ENCODE measurements at places on chromosomes 2 and 18.
A peak's percentile ranks its signal among the peaks of the same experiment; 100 is the strongest.

DNA sequence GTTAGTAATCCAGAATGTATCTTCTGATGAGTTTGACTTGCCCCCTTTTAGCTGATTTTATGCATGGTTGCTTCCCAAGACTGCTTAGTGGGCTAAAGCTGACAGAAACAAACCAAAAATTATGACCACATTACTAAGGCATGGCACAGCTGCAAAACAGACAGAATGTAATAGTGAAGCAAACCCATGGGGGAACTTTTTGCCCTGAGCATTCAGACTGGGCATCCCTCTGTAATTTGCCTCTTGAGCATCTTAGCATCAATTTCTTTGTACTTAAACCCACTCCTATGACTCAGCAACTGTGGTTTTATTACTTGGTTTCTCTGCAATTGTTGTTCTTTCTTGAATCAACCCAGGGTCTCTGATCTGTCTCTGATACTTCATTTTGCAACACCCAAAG, 487.3 kb upstream of the DCC start:
- no peak for DNase-seq

DNA sequence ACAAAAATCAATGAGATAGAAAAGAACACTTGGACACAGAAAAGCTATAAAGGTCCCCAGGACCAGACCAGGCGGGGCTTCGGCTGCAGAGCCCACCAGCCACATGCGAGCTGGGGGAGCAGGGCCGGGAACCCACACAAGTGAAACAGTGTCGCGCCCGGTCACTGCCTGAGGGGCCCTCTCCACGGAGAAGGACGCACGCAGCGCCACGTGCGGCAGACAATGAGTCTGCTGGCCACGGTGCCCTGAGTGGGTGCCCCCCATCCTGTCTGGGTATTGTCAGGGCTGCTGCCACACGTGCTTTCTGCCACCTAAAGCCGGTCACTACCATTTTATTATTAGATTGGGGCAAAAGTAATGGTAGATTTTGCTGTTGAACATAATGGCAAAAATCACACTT, 207.9 kb upstream of the HDAC4 start:
- no peak for DNase-seq

GRCh38 chr2:218344090-218344754, 12.4 kb upstream of the CATIP start:
- DNase-seq, result no peak

- DNase-seq, result peak; percentile 71
Observed at GRCh38 chr18:76620321-76621170, 125.5 kb upstream of the ZNF516 start.

- DNase-seq, result peak; percentile 33
Observed at GRCh38 chr2:209383212-209383611, 40.6 kb upstream of the MAP2 start.

DNA sequence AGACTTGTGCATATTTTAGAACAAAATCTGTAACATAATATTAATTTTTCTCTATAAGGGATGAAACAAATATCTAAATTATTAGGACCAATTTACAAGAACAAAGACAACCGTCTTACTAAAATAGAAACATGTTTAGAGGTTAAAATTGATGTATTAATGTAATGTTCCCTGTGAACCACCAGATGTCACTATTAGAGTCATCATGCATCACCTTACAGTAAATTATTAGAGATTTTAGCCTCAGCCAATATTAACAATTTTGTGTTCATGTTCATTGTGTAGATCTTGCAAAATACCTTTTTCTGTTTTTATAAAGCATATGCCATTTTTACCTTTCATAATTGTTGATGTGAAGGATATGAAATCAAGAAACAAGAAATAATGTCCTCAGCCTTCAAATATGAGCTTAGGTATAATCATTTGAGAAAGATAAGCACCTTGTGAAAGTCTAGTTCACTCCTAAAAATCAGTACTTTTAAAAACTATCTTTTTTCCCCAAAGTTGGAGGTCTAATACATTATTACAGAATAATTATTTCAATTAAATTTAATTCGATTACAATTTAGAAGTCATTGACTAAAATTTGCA, 344.3 kb upstream of the KCNH7 start:
- no peak for DNase-seq

- DNase-seq, result no peak
Observed at GRCh38 chr18:36532394-36532793, 234.9 kb downstream of the FHOD3 start.

DNA sequence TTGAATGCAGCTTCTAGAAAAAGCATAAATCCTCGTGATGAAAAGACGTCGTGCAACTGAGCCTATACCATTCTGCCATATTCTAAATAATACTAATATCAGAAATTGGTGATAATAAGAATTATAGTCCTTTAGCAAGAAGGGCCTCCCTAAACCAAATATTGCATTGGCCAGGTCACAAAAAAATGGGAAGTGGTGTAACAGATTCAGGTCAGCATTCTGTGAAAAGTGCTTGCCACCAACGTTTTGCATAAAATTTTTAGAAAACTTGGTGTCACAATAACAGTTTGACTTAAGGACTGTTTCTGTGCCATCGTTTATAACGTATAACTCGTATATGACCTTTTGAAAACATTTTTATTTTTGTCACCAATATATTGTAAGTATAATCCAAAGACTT, 603.6 kb downstream of the CPS1 start:
- DNase-seq, result no peak

- DNase-seq, result no peak
Observed at GRCh38 chr2:20999906-21000645, 43.8 kb downstream of the APOB start.

DNA sequence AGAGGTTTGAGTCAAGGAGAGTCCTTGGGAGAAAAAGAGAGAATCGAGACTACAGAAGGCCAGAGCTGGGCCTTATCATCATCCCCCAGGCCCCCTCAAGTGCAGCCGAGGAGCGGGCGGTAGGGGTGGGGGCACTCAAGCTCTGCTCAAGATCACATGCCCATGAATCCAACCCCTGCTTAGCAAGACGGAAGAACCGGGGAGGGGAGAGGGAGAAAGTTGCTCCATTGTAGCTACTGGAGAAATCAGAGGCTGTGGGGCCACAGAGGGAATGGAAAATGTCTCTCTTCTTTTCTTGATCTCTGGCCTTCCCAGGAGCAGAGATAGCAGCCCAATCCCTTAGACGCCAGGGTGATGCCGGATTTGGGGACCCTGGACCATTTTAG, 14.6 kb downstream of the SLC4A3 start:
- peak; percentile 25 for DNase-seq

GRCh38 chr2:180291552-180292421, 284.7 kb upstream of the CWC22 start:
- DNase-seq, result no peak

- no peak for DNase-seq
Observed at GRCh38 chr2:45089554-45090261, 80.5 kb upstream of the SIX2 start.

DNA sequence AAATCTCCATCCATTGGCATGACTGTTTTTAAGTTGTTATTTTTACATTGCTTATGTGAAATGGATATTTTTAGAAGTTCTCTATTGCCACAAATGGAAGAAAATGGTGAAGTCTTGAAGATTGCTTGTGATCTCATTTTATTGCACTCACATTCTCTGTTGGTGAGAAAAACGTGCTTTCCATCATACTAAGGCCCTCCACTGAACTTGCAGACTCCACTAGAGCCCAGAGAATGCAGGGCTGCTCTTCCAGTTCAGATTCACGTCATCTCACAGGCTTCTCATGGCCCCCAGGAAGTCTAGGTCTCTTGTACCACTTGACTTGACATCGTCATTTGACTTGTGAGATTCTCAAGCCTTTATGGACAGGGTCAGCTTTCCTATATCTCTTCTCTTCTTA, 254.8 kb upstream of the COPS8 start:
- DNase-seq, result no peak

DNA sequence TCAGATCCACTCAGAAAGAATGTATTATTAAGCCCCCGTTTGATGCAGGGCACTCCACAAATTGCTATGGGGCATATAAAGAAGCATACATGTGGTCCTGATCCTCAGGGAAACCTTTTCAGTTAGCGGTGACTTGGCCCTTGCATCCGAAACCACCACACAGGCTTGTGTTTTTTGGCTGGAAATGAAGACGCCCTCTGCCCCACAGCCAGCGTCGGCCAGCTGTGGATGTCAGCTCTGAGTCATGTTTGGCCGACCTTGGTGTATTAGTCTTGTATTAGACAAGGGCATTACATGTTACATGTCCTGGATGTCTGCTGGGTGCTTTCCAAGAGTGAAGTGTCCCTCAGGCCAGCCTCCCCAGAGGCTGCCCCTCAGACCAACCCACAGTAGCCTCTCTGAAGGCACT, 107.6 kb upstream of the MAP3K20 start:
- DNase-seq, result peak; percentile 74

DNA sequence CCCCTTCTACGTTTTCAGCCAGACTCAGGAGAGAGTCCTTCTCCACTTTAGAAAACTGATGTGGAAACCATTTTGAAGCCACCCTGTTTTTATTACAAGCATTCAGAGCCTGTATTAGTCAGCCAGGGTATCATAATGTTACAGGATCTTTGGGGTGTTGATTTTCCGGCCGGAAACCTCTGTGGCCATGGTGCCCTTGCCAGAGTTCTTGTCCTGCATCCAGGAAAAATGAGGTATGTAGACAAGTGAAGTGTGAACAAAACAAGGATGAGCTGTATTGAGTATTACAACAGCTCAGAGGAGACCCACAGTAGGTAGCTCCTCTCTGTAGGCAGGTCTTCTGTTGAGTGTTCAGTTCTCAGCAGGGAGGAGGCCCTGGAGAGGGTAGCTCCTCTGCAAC, 241.0 kb upstream of the COPS8 start:
- no peak for DNase-seq

DNA sequence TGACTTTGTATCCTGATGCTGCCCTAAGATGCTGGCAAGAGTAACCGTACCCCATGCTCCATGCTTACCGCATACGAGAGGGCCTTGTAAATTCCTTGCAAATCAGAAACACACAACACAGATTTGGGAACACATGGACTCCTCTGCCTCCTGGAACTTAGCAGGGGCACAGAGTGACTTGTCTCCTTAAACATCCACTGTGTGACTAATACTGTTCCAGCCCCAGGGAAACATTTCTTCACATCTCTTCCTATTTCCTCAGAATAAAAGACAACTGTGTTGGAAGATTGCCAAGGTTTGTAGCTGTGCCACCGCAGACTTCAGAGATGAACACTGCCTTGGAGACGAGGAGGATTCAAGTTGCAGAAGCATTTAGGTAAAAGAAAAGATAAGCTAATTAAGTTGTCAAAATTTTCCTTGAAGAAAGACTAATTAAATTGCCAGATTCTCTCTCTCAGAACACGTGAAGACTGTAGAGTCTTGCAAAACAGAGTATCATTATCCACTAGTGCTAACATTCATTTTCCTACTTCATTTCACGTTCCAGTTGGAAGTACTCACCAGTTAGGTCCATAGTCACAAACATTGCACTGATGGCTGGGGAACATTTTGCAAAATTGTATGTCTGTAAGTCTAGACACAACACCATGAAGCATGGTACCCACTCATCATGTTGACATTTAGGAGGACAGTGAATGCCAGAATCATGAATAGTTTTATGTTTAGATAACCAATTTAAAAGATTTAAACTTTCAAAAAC, 188.8 kb downstream of the TSN start:
- peak; percentile 83 for DNase-seq

- DNase-seq, result no peak
Observed at GRCh38 chr2:170824526-170825015, 7.9 kb downstream of the GAD1 start.

DNA sequence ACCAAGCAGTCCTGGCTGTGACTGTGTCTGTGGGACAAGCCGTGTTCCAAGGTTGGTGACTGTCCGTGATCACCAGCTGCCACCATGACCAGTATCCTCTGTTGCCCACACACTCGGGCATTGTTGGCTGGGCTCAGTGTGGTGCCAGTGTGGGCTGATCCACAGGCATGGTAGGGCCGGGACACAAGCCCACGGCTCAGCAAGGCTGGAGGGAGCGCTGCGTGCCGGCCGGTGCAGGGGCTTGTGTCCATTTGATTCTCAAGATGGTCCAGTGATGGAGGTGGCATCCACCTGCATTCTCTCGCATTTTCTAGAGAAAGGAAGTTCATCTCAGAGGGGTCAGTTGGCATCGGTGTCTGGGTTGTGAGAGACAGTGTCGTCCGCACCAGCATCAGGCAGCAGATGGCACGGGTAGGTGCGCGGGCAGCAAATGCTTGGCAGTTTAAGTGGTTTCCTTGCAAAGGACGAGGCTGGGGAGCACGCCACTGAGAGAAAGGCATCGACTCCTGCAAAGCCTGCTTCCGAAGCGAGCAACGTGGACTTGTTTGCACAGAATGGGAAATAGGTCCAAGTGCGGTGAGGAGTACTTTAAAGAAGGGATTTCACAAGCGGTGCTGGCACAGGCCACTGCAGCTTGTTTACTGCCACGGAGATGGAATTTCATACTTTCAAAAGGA, 20.9 kb downstream of the TWIST2 start:
- DNase-seq, result no peak
